Right atrium auricular region (tissue), 2 donors: ENCODE measurements at places on chromosomes 5 and 9. TPM values are rescaled to one million over a fixed set of nuclear protein-coding genes. Genes with fewer than 3 reads are reported as not detected.

The NTRK2 gene
- 30.1 TPM for total RNA-seq

GRCh38 chr9:77864211-77864889, 167.3 kb downstream of the GNAQ start:
- no peak for DNase-seq

The EMB gene
- 7.3 TPM for total RNA-seq

The INSL4 gene
- not detected for total RNA-seq

The CFAP77 gene
- 8.6 TPM for total RNA-seq

The C9 gene
- total RNA-seq, result not detected

DNA sequence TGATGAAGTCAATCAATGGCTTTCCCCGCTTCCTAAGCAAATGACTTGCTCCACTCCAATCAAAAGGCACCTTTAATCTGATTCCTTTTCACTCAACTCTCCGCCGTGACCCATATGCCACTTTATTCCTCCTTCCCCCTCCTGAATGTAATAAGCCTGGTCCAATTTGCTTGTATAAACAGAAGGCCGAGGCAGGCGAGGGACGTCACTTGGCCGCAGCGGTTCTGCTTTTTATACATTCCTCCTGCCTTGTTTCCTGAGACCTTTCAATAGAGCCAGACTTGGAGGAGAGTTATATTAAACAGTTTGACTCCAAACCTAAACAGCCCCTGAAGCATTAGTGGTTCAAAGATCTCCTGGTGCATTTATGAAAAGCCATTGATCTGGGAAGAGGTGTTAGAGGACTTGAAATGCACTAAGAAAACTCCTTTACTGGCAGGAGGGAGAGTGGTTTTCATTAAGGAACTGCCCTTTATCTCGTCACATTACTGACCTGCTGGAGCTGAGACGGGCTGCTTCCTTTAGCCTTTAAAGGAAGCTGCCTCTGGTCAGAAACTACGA, 273.4 kb downstream of the SLIT3 start:
- DNase-seq, result no peak

DNA sequence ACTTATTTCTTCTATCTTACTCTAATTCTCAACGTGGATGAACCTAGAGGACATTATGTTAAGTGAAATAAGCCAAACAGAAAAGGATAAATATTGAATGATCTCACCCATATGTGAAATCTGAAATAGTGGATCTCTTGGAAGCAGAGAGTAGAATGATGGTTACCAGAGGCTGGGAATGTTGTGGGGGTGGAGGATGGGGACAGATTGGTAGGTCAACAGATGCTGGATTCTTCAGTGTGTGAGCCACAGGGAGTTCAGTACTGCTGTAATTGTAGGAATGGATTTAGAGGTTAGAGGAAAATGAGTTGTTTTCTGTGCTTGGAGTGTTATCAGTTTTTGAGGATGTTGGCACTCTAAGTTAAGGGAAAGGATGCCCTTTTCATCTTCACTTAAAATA, 190.6 kb downstream of the FBXL7 start:
- DNase-seq, result no peak

DNA sequence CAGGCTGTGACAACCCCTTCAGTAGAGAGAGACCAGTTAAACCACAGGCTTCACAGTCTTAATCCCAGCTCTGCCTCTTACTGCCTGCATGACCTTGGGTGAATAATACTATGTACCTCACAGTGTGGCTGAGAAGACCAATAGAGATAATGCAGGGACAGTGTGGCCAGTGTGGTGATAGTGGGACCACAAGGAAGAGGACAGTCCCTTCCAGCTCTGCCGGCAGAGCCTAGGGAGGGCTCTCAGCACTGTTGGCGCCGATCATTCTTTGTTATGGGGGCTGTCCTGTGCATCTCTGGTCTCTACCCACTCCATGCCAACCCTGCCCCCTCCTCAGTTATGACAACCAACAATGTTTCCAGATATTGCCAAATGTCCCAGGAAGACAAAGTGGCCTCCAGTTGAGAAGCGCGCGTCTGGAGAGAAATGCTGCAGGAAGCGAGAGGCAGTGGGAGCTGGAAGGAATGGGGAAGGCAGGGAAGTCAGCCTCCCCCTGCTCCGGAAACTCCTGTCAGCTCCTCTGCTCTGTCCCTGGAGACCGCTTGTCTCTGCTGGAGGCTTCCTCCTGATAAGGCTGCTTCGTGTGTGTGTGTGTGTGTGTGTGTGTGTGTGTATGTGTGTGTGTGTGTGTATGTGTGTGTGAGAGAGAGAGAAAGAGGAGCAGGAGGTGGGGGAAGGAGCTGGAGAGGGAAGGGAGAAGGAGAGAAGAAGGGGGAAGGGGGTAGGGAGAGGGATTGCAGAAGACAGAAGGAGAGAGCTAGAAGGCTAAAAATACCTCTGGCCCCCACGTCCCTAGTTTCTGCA, 31.8 kb upstream of the FABP6 start:
- DNase-seq, result no peak

- DNase-seq, result no peak
Measured at GRCh38 chr9:115093520-115093919, 24.4 kb downstream of the TNC start.

DNA sequence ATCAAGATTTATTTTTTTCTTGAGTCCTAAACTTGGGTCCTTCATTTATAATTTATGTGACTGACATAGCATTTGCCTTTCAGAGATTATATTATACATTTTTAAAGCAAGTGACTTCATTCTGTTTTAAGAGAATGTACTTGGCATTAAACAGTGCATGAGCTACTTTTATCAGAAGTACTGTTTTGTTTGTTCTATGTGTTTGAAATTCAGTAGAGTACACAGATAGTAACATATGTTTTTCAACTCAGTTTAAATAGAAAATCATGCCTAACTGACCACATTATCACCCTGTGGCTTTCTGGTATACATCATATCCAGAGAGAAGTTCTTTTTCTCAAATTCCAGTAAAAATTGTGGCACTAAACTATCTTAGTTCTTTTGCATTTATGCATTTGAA, 335.3 kb upstream of the CDH18 start:
- no peak for DNase-seq

The ALDH7A1 gene
- total RNA-seq, result 9.6 TPM

- DNase-seq, result no peak
Measured at GRCh38 chr5:90020575-90021538, 388.7 kb downstream of the CETN3 start.

DNA sequence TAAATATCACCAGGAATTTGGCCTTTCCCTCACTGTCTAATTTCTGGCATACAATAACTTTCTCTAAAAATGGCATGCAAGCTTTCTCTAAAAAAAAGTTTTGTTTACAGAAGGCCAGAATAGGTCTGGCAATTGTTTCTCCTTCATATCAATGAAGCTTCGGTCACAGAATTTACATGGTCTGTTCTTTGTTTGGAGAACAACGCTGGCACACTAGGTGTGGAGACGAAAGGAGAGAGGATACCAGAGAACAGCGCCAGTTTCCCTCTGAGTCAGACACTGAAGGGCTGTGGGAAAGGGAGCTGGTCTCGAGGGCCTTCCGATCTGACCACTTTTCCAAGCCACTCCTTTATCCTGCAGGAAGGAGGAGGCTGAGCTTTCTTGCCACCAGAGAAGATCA, 60.1 kb upstream of the ITGA1 start:
- no peak for DNase-seq
